ENCODE measurements at places on chromosomes 5 and 9.

GRCh38 chr9:1014640-1015039 lies 35.5 kb upstream of the DMRT2 start:
- DNase-seq = no peak

GRCh38 chr5:57097526-57097925 lies 76.3 kb upstream of the GPBP1 start:
- no peak for DNase-seq

DNA sequence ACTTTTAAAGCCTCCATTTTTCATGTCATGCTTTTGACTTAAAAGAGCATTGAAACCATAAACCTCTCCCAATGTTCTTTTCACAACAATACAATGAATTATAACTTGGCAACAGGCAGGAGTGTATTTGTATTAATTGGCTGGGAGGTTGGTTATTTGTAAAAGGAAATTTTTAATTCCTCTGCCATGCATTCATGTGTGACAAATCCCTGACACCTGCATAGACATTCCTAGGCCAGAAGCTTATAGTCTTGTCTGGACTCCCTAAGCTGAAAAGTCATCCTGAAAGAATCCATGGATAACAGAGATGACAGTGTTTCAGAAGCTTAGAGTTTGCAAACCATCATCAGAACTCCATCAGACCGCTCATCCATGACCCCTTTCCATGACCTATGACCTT lies 76.3 kb upstream of the PTGER4 start:
- DNase-seq = no peak

GRCh38 chr9:21902136-21902535 lies 92.1 kb downstream of the CDKN2A start:
- no peak for DNase-seq

- no peak for DNase-seq
Observed at GRCh38 chr5:87190687-87191086, 77.0 kb upstream of the RASA1 start.

- DNase-seq = no peak
Observed at GRCh38 chr5:52987711-52988331, 1.3 kb upstream of the ITGA2 start.

DNA sequence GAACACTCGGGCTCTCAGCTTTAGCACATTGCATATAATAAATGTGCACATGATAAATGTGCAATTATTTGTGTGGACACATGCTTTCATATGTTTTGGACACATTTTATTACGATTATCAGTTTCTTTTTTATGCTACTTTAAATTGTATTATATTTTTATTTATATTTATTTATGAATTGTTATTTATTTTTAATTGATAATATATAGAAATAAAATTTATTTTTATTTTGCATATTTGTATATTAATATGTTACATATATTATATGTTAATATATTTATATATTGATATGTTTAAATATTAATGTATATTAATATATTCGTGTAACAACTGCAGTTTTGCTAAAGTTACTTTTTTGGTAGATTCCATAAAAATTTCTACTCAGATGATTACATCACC lies 454.8 kb upstream of the CDH10 start:
- no peak for DNase-seq

DNA sequence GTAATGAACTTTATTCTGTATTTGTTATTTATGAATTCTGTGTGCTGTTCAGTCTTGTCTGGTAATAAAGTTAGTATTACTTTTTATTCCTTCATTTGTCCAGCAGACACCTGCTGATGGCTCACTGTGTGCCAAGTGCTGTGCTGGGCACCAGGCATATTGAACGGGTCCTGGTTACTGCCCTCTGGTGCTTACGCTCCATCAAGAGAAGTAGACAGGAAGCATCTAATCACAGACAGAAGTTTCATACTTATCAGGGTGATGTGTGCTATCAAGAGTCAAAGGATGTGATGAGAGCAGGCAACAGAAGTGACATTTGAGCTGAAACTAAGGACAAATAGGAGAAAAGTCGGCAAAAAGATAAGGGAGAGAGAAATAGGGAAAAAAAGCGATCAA lies 153.1 kb downstream of the FGF1 start:
- no peak for DNase-seq

GRCh38 chr5:158854260-158854783 lies 245.4 kb downstream of the EBF1 start:
- DNase-seq = no peak

DNA sequence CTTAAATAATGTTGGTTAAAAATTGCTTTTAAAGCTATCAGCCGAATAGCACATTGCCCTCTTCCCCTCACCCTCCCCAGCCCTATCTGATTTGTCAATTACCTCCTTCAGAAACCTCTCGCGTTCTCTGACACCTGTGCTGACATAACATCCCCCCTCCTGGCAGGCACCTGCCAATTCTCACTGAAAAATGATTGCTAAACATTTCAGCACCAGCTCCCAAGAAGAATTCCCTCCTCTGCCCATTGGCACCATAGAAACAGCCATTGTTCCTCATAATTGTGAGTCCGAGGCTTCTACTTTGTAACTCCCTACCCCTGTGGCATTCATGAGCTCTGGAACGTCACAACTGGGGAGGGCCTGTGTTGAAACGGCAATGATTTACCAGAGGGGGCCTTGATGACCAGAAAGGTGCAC lies 20.2 kb downstream of the CDH6 start:
- peak; percentile 82 for DNase-seq

DNA sequence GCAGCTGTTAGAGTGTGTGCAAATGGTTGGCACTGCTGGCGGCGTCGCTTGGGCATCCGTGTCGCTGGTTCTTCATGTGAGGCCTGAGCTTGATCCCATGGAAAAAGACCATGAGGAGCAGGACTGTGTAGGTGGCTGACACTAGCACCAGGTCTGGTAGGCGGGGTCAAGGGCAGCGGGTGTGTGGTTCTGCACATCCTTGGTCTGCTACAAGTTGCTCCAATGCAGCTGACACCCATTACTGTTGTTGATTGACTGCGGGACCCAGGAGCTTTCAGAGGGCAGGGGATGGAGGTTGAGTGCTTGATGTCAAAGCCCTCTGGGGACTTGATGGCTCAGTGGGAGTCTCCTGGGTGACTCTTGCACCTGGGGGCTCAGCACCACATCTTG lies 29.0 kb upstream of the PITX1 start:
- no peak for DNase-seq

- DNase-seq = no peak
Observed at GRCh38 chr5:55773057-55773456, 35.2 kb downstream of the DDX4 start.

GRCh38 chr5:120419127-120419526 lies 45.0 kb upstream of the PRR16 start:
- no peak for DNase-seq
